ENCODE measurements at places on chromosomes 16 and 17.

DNA sequence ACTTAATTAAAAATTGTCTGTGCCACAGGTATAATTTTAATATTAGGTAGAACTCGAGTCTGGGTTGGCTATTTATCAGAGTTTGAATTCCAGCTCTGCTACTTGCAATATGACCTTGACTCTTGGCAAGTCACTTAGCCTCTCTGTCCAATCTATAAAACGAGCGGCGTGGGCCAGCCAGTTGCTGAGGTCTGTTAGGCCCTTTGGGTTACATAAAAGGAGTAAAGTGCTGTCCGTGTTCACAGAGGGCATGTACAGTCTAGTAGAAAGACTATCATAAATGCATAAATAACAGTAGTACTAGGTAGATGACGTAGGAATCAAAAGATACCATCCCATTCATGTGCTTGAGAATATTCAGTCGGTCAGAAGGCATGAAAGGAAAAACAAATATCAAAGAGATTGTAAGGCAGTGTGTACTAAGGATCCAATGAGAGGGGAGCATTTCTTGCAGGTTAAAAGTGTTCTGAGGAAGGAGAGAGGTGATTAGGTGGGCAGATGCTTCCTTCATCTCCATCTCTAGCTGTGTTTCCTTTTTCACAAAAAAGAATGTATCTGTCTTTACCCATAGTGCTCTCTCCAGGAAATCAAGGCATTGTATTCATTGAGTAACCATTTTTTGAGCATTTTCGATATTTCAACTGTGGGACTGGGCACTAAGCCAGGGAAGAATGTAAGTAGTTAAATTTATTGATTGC lies 2.4 kb downstream of the TNRC6A start:
- DNase-seq, result no peak

GRCh38 chr17:72255481-72255880 lies 134.7 kb downstream of the SOX9 start:
- DNase-seq, result no peak

DNA sequence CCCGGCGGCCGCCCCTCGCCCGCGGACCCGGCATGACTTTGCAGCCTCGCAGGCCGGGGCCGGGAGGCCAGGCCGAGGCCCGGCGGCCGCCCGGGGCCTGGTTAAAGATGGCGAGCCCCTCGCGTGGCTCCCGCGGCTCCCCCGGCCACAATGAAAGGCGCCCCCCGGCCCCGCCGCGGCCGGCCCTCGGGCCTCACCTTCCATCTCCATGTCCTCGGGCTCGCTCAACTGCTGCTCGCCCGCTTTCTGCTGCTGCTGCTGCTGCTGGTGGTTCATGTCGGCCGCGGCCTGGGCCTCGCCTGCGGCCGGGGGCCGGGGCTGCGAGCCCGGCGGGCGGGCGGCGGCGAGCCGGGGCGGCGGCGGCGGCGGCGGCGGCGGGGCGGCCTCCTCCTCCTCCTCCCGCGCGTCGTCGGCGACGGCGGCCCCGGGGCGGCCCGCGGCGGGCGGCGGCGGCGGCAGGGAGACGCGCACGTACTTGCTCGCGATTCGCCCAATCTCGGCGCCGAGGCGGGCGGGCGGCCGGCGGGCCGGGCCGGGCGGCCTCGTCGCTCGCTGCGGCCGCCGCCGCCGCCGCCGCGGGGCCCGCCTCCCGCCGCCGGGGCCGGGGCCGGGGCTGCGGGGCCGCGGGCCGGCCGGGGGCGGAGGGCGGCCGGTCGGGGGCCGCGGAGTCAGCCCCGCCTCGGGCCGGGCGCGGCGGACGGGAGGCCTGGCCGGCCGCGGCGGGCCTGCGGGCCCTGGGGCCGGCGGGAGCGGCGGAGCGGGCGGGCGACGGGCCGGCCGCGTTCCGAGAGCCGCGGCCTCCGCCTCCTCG lies 491 bp downstream of the USP7 start:
- DNase-seq, result no peak

GRCh38 chr16:31452631-31453106 lies 6.6 kb upstream of the ARMC5 start:
- DNase-seq, result no peak

DNA sequence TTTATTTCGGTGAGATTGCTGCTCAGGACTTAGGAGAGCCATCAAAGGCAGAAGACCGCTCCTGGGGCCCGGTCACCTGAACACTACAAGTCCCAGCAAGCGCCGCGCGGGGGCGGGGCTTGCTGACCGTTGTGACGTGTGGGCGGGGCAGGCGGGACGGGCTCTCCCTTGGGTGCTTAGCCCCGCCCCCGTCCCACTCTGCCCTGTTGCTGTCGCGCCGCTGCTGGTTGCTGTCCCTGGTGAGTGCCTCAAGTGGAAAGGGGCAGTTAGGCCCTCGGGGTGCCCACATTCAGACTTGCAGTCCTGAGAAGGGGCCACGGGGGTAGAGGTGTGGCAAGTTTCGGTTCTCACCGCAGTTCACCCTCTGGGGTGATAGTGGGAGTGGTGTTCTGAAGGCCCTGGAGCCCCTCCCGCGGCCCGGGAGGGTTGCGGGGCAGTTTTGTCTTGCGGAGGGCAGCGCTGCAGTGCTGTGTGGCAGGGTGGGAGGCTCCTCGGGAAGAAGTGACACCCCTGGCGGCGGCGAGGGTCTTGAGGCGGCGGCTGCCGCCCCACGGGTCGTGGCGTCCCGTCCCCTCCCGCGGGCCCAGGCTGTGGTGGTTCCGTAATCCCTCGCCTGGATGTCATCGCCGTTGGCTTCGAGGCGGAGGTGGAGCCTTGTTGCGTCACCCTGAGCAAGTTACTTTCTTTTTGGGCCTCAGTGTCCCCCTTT lies at the start of gene CALCOCO2:
CALCOCO2 (plus strand) TSS at position 196 of the 709 bp plus-strand sequence. CDS start 10,673 bp downstream, outside the sequence.
- DNase-seq, result peak; percentile 75

DNA sequence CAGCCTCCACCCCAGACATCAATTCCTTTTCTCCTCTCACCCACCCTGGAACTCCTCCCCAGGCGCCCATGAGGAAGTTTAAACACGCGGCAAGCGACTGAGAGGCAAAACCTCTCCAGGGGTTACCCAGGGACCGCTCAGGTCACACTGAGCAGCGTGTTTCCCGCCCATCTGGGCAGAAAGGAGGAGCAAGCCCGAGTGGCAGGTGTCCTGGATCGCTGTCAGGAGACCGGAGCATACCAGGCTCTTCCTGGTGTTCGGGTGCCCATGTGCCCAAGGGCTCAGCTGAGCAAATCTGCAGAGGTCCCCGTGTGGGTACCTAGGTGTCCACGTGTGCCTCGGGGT lies 491 bp downstream of the SLC25A19 start:
- DNase-seq, result peak; percentile 19

- no peak for DNase-seq
These were observed 32.8 kb downstream of the DNAH2 start for GRCh38 chr17:7750321-7750821.

DNA sequence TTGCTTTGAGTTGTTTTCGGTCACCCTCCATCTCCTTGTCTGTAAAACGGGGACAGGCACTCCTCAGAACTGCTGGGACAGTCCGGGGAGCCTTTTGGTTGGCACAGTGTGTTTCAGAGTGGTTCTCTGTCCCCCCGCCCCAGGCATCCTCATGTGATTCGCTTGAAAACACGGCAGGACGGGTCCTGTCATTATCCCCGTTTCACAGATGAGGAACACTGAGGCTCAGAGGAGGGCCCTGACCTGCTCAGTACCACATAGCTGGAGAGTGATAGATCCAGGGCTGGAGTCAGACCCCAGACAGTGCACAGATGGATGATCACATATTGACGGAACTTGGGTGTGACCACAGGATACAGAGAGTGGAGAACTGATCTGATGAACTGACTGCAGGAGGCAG lies 13.5 kb upstream of the ADGRG1 start:
- DNase-seq, result no peak

- no peak for DNase-seq
These were observed 290.5 kb downstream of the CPPED1 start for GRCh38 chr16:12513076-12513790.

- no peak for DNase-seq
These were observed 27.1 kb upstream of the SPACA3 start for GRCh38 chr17:32964541-32964940.

DNA sequence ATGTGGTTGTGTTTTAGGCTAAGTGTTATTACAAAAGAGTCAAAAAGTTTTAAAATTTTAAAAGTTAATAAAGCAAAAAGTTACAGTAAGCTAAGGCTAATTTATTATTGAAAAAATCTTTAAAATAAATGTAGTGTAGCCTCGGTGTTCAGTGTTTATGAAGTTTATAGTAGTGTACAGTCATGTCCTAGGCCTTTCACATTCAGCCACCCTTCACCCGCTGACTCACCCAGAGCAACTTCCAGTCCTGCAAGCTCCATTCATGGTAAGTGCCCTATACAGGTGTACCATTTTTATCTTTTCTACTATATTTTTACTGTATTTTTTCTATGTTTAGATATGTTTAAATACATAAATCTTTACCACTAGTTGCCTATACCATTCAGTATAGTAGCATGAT lies 98.5 kb upstream of the RPRML start:
- DNase-seq, result no peak

DNA sequence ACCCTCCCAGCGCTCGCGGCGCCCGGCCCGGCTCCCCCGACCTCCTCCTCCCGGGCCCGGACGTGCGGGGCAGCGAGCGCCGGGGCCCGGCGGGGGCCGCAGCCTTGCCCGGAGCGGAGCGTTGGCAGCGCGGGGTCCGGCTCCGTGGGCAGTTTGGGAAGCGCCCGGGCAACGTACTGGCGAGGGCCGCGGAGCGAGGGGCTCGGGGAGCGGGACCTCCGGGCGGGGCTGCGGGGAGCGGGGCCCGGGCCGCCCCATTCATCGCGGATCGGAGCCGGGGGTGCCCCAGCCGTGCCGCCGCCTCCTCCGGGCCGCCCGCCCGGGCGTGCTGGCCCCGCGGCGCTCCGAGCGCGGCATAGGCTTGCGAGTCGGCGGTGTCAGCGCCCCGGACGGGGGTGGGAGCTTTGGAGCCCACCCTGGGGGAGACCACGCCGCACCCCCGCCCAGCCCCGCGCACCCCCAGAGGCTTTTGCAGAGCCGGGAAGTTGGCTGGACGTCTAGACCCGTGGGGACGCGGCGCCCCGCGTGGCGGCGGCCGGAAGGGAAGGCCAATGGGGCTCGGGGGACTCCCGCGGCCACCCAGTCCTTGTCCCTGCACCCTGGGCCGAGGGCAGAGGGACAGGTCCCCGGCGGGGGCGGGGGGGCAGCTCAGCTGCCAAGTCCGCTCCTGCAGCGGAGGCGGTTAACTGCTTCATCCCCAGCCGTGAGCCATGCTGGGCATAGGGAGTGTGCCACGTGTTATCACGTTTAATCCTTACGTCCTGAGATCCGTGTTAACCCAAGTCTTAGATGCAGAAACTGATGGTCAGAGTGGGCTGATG lies 852 bp downstream of the ZNF469 start:
- no peak for DNase-seq

GRCh38 chr16:9061358-9061813 lies 30.1 kb upstream of the HAPSTR1 start:
- DNase-seq, result no peak

DNA sequence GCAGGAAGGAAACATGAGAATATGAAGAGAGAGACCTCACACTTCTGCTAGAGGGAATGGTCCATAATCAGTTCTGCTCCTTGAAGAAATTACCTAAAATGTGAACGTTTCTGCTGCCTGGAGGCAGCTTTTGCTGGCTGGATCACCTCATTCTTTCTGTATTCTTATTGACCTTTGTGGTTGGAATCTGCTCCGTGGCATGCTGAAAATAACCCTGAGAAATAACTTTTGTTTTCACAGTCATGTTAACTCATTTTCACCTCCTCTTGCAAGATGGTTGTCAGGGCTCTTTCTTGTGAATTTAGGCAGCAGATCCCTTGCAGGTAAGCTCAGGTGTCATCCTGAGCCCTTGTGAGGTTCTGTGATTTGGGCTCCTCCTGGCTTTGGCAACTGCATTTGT lies 70.2 kb downstream of the IRF8 start:
- DNase-seq, result no peak

GRCh38 chr17:35359398-35359797 lies 14.0 kb downstream of the SLFN11 start:
- DNase-seq, result no peak

- DNase-seq, result no peak
These were observed 2.4 kb downstream of the HIC1 start for GRCh38 chr17:2057175-2057759.

DNA sequence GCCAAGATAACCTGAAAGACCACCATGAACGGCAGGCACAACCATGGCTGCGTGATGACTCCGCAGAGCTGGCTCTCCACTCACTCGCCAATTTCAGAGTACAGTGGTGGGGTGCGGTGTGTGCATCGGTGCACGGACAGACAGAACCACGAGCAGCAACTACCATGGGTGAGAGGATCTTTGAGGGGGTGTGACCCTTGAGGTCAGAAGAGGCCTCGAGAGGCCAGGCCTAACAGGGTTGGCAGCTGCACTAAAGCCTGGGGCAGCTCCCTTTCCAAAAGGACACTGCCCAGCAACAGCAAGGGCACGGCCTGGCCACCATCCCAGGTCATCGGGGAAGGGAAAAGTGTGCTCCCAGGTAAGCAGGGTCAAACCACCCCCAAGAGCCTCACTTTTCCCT lies 1.9 kb upstream of the ECI1 start:
- DNase-seq, result no peak

GRCh38 chr17:67496286-67496685 lies 119.2 kb downstream of the PITPNC1 start:
- no peak for DNase-seq

GRCh38 chr17:48026502-48027321 lies 10.9 kb downstream of the COPZ2 start:
- DNase-seq, result peak; percentile 56

DNA sequence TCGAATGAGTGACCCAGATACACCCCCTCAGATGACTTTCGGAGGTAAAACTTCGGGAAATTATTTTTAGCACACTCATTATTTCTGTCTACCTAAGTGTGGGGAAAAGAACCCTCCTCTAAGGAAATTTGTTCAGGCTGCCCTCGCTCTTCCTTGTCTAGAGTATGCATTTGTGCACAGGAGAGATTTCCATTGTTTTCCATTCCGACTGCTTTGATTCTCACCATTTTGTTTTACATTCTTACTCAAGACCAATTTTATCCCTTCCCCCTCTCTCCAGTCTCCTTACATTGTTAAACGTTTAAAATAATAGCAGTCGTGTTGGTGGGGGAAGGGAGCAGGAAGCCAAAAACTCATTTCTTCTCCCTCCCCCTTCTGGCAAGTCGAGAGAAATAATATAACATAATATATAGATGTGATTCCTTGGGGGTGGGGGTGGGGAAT lies 1.5 kb upstream of the CHD3 start:
- DNase-seq, result no peak

GRCh38 chr16:67917140-67917851 lies 14.4 kb downstream of the CTRL start:
- no peak for DNase-seq

GRCh38 chr16:14378689-14379467 lies 251.2 kb downstream of the PARN start:
- DNase-seq, result no peak

- DNase-seq, result peak; percentile 62
These were observed 759 bp downstream of the ALKBH5 start for GRCh38 chr17:18184143-18185031.

GRCh38 chr17:79925242-79925957 lies 86.2 kb upstream of the CBX4 start:
- no peak for DNase-seq

DNA sequence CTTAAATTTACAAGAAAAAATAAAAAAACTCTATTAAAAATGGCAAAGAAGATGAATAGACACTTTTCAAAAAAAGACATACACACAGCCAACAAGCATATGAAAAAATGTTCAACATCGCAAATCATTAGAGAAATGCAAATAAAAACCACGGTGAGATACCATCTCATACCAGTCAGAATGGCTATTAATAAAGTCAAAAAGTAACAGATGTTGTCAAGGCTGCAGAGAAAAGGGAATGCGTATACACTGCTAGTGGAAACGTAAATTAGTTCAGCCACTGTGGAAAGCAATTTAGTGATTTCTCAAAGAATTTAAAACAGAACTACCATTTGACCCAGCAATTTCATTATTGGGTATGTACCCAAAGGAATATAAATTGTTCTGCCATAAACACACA lies 31.4 kb downstream of the CAPNS2 start:
- DNase-seq, result no peak

Measured in activated CD4-positive, alpha-beta T cell treated with anti-CD3 and anti-CD28 coated beads for 1 hour (primary cell).